ENCODE measurements at places on chromosomes 13 and 19.
A peak's percentile ranks its signal among the peaks of the same experiment; 100 is the strongest.

- no peak for DNase-seq
Measured at GRCh38 chr13:23654111-23655110, 84.2 kb downstream of the TNFRSF19 start.

GRCh38 chr13:22187329-22187728, 516.5 kb downstream of the FGF9 start:
- no peak for DNase-seq

DNA sequence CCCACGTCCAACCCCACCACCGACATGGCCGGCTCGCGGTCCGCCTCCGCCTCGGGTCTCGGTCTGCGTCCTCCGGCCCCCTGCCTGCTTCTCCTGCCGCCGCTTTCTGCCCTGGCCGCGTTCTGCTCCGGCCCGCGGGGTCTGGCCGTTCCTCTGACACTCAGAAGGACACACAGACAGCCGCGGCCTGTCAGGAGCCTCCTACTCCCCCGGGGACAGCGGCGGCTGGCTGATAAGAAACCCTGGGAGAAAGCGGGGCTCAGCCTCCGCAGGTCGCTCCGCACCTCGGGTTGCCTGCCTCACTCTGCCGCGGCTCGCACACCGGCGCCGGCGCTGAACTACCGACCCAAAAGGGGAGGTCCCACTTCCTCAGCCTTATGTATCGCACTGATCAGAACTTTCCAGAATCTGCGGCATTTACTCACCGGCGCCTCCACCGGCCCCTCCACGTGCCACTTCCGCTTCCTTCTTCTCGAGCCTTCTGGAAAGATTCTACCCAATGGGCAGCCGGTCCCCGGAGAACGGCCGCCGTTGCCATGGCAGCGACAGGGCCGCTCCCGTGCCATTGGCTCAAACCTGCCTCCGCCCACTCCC, at the start of gene HSPH1:
TSS of gene HSPH1 (minus strand) at position 348 of the 594 bp plus-strand sequence. CDS start at position 26, 322 bp downstream.
- peak; percentile 100 for DNase-seq

GRCh38 chr19:45498411-45499195, at the start of gene PPM1N:
TSS of gene PPM1N (plus strand) at chr19:45498443. CDS start at chr19:45498473, 30 bp downstream.
- peak; percentile 31 for DNase-seq

DNA sequence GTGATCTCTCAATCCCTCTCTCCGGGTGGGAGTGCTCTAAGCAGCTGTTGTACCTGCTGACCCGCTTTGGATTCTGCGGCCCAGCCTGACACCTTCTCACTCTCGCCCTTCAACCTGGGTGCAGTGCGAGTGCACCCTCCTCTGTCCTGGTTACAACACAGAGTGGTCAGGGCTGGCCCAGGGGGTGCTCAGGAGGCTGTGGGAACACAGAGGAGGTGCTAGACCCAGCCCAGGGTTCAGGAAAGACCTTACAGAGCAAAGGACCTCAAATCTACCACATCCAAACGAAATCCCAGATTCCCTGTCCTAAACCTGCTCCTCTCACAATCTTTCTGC, 23.7 kb downstream of the ZNF175 start:
- no peak for DNase-seq

GRCh38 chr19:46746281-46747057, at the start of gene STRN4:
TSS of gene STRN4 (minus strand) at chr19:46746450. CDS start at chr19:46746430, 20 bp downstream.
- DNase-seq = peak; percentile 52

DNA sequence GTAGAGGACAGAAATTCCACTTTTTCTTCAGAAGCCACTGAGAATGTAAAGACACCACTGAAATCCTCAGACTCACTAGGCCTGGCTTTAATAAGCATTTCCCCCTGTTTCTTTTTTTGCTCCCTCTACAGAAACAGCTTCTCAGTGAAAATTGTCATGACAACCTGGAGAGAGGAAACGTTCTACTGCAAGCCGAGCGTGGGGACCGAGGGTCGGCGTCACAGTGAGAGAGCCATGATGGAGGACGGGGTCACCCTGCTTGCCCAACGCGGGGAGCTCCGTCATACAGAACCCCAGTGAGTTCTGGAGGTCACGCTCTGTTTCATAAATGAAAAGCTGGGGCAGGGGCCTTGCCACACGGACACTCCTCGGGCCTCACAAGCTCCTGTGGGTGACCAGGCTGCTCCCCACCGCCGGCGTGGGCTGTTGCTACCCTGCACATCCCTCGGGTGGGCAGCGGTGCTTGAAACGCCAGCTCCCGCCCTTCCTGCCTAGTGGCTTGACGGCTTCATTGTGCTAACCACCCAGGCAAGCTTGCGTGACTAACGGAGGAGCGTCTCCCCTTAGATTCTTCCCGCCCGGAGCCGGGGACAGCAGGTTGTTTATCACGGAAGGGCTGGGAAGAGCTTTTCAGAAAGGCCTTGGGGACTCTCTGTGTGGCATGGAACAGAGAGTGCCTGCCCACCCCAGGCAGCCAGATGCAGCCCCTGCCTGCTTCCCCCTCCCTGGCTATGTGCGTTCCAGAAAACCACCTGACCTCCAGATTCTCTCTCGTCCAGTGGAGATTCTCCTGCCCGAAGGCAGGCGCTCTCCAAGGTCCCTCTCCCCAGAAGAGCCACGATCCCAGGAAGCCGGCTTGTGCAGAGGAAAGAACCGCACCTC, 153.6 kb downstream of the KATNAL1 start:
- no peak for DNase-seq

DNA sequence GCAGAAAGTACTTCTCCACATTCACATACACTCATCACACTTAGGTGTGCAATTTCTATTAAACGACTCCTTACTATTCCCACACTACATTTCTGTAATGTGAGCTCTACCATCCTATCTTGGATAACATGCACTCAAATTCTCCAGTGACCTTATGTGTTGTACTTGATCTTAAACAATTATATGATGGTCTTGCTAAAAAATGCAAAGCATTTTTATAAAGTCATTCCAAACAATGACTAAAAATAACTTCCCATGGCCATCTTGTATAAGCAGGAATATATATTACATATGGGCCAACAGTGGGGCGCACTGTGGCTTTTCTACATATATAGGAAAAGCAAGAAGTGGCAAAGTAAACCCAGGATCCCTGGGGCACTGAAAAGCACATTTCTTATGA, 155.5 kb downstream of the FLT1 start:
- no peak for DNase-seq

- no peak for DNase-seq
Measured at GRCh38 chr19:38452430-38453366, 19.2 kb downstream of the RYR1 start.

GRCh38 chr19:16077984-16078758, 1.9 kb downstream of the TPM4 start:
- peak; percentile 36 for DNase-seq

DNA sequence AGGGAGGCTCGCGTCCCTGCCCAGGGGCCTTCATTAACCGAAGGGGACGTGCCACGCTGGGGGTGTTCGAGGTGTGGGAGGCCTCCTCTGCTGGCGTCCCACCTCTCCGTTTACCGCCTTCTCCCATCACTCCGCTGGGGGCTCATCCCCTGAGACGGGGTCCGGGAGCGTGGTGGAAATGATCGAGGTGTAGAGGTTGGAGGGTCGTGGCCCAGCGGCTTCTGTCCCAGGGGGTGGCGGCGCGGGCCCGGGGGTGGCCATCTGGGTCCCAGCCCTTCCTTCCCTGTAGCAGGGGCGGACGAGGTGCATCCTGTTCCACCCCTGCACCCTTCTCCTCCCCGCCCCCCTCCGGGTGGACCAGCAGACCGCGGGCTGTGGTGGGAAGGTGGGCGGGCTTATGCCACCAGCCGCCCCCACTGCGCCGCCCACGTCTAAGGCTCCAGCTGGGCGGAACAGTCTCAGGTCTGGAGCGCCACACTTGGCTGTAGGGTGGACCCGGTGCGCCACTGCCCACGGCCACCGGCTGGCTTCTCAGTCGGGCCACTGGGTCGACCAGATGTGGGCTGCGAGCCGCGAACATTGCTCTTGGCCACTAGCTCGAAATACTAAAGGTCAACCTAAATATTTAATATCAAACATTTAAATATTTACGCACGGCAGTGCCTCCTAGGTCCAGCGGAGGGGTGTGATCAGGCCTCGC, 69.5 kb downstream of the ZNF723 start:
- DNase-seq = no peak

DNA sequence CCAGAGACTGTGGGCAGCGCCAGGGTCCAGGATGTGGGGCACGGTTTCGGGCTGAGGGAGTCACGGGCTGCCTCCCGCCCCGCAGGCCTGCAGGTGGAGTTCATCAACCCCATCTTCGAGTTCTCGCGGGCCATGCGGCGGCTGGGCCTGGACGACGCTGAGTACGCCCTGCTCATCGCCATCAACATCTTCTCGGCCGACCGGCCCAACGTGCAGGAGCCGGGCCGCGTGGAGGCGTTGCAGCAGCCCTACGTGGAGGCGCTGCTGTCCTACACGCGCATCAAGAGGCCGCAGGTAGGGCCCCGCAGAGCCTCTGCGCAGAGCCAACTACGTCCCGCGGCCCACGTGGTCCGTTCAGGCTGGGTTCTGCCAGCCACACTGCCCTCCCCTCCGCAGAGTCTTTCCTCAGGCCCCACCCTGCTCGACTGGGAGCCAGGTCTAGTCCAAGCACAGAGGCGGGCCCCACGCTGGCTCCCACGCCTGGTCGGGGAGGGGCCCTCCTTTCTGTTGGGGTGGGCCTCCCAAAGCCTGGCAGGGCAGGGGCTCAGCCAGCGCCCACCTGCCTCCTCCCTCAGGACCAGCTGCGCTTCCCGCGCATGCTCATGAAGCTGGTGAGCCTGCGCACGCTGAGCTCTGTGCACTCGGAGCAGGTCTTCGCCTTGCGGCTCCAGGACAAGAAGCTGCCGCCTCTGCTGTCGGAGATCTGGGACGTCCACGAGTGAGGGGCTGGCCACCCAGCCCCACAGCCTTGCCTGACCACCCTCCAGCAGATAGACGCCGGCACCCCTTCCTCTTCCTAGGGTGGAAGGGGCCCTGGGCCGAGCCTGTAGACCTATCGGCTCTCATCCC, 2.0 kb upstream of the POLD1 start:
- DNase-seq = peak; percentile 31

- DNase-seq = peak; percentile 22
Measured at GRCh38 chr19:15498910-15499309, 9.4 kb upstream of the CYP4F22 start.

DNA sequence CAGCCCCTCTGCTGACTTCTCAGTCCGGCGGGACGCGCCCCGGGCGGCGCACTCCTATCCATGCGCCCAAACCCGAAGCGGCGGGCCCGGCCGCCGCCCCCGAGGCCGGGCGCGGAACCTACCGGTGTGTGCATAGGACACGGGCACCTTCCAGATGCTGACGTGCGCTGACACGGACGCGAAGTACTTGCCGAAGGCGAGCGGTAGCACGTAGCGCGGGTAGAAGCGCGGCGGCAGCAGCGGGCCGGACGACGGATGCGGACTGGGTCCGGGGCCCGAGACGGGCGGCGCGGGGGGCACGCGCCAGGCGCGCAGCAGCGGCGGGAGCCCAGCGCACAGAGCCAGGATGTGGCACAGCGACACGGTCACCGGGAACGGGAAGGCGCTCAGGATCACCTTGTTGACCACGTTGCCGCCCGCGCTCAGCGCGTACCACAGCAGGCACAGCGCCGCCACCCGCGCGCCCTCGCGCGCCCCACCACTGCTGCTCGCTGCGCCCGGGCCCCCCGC, 338 bp downstream of the SLC35E1 start:
- DNase-seq = no peak

DNA sequence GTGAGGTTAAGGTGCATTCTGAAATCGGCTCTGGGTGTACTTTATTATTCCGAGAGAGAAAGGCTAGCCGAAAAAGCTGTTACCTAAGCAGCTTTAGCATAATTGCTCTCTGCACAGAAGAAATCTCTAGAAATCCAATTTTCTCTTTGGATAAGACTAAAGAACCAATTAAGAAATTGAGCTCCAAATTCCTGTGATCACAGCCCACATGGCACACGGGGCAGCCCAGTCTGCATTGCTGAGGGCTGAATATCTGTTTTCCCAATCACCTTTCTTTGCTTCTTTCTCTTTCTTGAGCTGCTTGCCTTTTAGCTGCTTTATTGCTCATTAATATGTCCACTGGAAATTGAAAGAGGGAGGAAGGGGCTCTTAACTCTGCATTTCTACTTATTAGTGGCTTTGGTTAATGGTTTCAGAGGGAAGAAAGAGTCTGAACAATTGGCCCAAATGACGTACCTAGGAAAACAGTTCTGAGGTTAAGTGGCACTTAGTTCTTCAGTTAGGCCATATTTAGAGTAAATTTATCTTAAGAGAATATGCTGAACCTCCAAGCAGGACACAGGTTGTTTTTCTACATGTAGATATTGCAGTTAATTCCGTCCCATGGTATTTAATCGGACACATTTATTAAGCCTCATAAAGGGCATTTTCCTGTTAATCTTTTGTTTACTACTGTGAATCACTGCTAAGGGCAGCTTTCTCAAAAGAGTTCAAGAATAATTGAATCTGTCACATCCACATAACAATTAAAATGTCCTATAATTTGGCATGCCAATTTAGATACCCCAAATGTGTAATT, 265.7 kb downstream of the ABCC4 start:
- DNase-seq = no peak

DNA sequence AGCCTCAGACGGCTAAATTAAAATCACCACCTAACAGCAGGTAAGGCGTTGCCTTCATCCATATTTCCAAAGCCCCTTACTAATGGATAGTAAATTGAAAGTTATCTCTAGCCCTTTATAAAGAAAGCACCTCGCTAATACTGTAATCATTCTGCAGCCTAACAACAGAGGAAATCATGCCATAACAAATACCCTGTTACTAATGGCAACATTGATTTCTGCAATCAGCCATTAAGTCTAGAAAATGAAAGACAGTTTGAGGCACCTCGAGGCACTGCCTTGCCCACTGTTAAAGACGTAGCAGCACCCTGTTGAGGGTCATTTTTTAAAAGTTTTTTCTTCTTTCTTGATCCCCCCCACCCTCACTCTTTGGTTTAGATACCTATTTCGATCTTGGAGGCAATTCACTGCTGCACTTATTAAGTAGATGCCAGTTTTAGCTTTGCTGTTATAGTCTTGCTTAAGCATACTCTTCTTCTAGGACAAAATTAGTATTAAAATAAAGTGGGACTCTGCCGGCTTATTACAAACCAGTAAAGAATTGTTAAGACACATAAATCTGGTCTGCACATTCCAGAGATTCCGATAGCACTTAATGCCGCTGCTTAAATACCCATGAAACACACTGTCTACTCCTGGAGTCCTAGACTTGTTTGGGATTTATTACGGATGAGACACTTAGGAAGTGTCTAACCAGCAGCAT, 74.8 kb downstream of the ZNF536 start:
- DNase-seq = no peak

DNA sequence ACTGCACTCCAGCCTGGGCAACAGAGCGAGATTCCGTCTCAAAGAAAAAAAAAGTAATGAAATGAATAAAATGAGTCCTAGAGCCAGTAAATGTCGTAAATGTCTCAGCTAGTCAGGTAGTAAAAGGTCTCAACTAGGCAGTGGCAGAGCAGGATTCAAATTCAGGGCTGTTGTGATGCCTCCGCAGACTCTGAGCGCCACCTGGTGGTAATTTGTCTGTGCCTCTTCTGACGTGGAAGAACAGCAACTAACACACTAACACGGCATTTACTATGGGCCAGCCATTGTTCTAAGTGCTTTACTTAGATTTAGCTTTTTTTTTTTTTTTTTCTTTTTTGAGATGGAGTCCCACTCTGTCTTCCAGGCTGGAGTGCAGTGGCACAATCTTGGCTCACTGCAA, 30.2 kb downstream of the CYP2F1 start:
- peak; percentile 83 for DNase-seq

GRCh38 chr13:79451500-79451962, 29.4 kb upstream of the NDFIP2 start:
- peak; percentile 36 for DNase-seq

- no peak for DNase-seq
Measured at GRCh38 chr13:71118779-71119364, 748.1 kb downstream of the DACH1 start.
